Lower lobe of right lung (tissue), 2 donors: ENCODE measurements at places on chromosomes 1 and 21.

DNA sequence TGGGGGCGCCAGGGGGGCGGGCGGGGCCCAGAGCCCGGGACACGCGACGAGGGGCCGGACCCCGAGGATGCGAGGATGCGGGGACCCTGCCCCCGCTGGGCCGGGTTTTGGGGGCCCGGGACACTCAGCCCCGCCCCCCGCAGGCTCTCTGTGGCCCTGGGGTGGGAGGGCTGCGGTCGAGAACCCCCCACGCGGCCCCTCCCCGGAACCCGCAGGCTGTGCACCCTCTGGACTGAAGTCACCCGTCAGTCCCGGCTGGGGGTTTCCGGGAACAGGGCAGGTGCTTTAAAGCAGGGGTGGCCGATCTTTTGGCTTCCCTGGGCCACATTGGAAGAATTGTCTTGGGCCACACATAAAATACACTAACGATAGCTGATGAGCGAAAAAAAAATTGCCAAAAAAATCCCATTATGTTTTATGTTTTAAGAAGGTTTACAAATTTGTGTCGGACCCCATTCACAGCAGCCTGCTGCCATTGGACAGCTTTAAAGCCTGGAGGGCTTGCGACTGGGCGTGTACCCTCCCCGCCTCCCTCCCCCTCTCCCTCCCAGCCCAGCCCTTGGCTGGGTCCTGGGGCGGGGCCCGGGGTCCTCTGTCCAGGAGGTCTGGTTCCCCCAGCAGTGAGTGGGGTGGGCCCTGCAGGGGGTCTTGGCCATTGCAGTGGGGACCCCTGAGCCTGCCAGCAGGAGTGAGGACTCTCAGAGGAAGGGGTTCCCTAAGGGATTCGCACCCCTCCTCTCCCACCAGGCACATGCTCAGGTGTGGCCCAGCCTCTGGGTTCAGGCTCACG, 21.6 kb upstream of the C1orf159 start:
- peaks cover 8% of the 10 kb centered on the region for H3K4me1 ChIP-seq
- H3K27ac ChIP-seq, result peak overlapping the region; percentile 11
- no peaks in the 10 kb centered on the region for H3K36me3 ChIP-seq
- no peak for DNase-seq
- peak overlapping the region; percentile 40 for H3K4me3 ChIP-seq

GRCh38 chr21:25456672-25457071, 150.6 kb downstream of the MRPL39 start:
- H3K36me3 ChIP-seq, result no peaks in the 10 kb centered on the region
- no peaks in the 10 kb centered on the region for H3K27me3 ChIP-seq
- H3K4me1 ChIP-seq, result peaks cover 7% of the 10 kb centered on the region

DNA sequence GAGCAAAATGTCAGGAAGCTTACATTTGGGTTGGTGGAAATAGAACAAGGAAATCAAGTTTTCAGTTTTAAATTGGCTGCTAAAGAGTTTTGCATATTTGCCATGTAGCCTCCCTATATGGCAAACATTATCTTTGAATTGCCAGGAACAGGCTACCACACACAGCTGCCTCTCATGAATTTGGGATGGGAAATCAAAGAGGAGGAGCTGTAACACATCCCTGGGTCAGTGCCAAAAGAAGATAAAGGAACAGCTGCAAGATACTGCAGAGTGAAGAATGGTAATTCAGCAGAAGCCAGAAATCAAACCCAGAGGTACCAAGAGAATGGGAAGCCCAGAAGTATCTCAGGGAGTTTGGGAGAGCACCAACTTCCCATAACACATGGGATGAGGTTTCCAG, 18.6 kb upstream of the RASAL2 start:
- H3K4me1 ChIP-seq, result no peaks in the 10 kb centered on the region
- H3K27ac ChIP-seq, result no peak overlapping the region
- no peak overlapping the region for H3K4me3 ChIP-seq
- H3K36me3 ChIP-seq, result no peaks in the 10 kb centered on the region

- H3K36me3 ChIP-seq, result no peaks in the 10 kb centered on the region
- peaks cover 21% of the 10 kb centered on the region for H3K4me1 ChIP-seq
- H3K27me3 ChIP-seq, result no peaks in the 10 kb centered on the region
- no peak for DNase-seq
- no peak overlapping the region for H3K4me3 ChIP-seq
These were observed 3.5 kb upstream of the ZSCAN20 start for GRCh38 chr1:33468967-33469366.

DNA sequence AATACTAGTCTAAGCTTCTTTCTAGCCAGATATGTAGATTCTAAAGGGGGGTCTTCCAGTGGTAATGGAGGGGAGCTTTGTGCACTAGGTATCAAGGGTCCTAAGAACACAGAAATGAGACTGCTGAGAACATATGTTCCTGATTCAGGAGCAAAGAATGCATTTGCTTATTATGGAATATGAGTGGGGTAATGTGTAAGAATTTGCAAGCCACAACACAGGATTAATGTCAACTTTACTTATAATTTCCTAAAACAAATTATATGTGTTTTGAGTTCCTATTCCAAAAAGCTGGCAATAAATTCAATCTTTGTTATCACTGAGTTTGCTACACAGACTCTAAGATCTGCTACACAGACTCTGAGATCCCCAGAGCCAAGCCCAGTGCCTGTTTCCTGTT, 357.0 kb upstream of the PTBP2 start:
- no peaks in the 10 kb centered on the region for H3K4me1 ChIP-seq
- no peaks in the 10 kb centered on the region for H3K27me3 ChIP-seq
- no peaks in the 10 kb centered on the region for H3K36me3 ChIP-seq

DNA sequence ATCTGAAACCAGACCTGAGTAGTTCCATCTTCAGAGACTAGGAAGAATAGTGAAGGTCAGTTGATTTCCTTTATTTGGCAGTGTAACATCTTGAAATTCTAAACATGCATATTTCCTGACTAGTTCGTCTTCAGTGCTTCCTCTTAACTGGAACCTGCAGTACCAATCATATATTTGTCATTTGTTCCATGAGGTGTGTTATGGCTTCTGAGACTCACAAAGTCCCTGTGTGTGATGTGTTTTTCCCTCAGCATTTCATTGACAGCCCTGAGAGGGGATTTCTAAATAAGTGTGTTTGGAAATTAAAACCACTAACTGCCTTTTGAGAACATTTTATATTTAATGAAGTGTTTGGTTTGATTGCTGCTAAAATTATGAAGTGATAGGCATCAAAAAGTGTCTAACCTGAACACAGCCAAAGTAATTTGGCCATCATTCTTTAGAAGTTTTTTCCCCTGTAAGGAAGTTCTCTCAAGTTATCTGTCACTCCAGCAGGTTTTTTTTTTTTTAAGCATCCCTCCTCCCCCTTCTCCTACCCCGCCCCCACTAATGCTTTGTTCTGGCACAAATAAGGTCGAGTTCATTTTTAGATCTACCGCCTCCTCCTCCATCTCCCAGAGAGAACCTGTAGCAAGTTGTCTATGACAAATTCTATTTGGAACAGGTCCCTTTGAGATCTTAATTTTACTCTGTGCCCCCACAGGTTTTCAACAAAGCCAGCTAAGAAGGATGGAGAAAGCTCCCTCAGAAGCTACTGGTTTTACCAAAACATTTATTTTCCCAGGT, 61.4 kb downstream of the TMEM200B start:
- peaks cover 26% of the 10 kb centered on the region for H3K36me3 ChIP-seq
- no peak for DNase-seq
- H3K27me3 ChIP-seq, result no peaks in the 10 kb centered on the region
- no peak overlapping the region for H3K27ac ChIP-seq
- no peak overlapping the region for H3K4me3 ChIP-seq

GRCh38 chr1:236575523-236575922, 28.8 kb downstream of the HEATR1 start:
- no peak for DNase-seq
- H3K4me1 ChIP-seq, result no peaks in the 10 kb centered on the region
- H3K27me3 ChIP-seq, result no peaks in the 10 kb centered on the region
- H3K4me3 ChIP-seq, result no peak overlapping the region
- H3K36me3 ChIP-seq, result peaks cover 97% of the 10 kb centered on the region

- DNase-seq, result no peak
- H3K36me3 ChIP-seq, result no peaks in the 10 kb centered on the region
- no peak overlapping the region for H3K27ac ChIP-seq
- no peak overlapping the region for H3K4me3 ChIP-seq
- H3K27me3 ChIP-seq, result no peaks in the 10 kb centered on the region
- peaks cover 7% of the 10 kb centered on the region for H3K4me1 ChIP-seq
These were observed 37.3 kb downstream of the MACO1 start for GRCh38 chr1:25468033-25468432.

DNA sequence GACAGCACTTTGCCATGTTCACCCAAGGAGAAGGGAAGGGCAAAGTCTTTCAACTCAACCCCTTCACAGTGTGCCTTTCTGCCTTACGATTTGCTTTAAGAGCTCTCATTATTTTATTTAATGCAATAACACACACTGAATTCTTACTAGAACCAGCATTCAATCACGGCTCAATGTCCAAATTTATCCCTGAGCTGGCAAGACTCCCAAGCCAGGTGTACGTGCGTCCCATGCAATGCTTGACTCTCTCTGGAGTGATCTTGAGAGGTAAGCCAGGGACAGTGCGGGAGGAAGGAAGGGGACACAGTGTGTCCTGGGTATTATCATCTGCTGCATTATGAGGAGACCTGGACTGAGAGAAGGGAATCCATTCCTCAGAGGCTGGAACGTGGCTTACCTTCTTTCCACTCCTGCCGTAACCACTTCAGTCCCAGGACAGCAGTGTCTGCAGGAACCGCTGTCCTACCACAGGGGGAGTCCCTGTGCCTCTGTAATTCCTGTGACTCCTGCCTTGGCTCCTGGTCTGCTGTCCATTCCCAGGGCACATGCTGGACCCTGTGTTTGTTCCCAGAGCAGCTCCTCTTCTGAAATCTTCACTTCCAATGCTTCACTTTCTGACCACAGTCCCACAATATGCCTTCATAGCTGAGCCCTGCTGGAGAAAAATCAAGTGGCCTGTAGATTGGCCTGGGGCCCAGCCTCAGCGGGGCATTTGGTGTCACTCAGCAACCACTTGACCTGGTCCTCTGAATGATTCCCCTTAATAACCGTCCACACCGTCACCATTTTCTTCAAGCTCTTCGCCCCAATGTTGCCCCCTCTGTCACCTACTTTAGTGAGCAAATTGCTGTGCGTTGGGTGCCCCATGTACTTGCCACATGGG, 28.6 kb upstream of the STUM start:
- H3K36me3 ChIP-seq, result no peaks in the 10 kb centered on the region
- no peak overlapping the region for H3K27ac ChIP-seq
- no peaks in the 10 kb centered on the region for H3K4me1 ChIP-seq
- H3K4me3 ChIP-seq, result no peak overlapping the region

GRCh38 chr21:16473988-16474387, 744.2 kb downstream of the USP25 start:
- no peaks in the 10 kb centered on the region for H3K4me1 ChIP-seq
- no peaks in the 10 kb centered on the region for H3K36me3 ChIP-seq
- H3K27me3 ChIP-seq, result no peaks in the 10 kb centered on the region
- H3K27ac ChIP-seq, result no peak overlapping the region
- no peak overlapping the region for H3K4me3 ChIP-seq

GRCh38 chr1:190175320-190175719, 302.3 kb downstream of the BRINP3 start:
- no peaks in the 10 kb centered on the region for H3K4me1 ChIP-seq
- no peak overlapping the region for H3K27ac ChIP-seq
- no peaks in the 10 kb centered on the region for H3K27me3 ChIP-seq
- DNase-seq, result no peak
- no peak overlapping the region for H3K4me3 ChIP-seq

DNA sequence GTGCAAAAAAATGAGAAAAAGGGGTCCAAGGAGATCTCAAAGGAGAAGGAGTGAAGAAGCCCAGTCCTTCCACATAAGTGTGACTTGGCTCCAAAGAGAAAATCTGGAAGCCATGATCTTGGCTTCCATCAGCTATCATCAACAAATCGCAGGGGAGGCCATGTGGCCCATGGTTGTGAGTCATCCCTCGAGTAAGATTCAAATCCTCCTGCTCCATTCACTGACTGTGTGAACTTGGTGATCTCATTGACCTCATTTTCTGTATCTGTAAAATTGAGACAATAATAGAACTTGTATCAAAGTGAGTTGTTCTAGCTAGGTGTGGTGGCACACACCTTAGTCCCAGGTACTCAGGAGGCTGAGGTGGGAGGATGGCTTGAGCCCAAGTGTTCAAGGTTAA, 79.1 kb upstream of the OLIG2 start:
- no peak overlapping the region for H3K4me3 ChIP-seq
- H3K4me1 ChIP-seq, result no peaks in the 10 kb centered on the region
- H3K27me3 ChIP-seq, result no peaks in the 10 kb centered on the region
- DNase-seq, result no peak
- H3K27ac ChIP-seq, result no peak overlapping the region

GRCh38 chr1:62744611-62745577, 39.0 kb upstream of the ATG4C start:
- DNase-seq, result no peak
- no peak overlapping the region for H3K4me3 ChIP-seq
- no peaks in the 10 kb centered on the region for H3K36me3 ChIP-seq
- H3K4me1 ChIP-seq, result no peaks in the 10 kb centered on the region
- H3K27me3 ChIP-seq, result no peaks in the 10 kb centered on the region

DNA sequence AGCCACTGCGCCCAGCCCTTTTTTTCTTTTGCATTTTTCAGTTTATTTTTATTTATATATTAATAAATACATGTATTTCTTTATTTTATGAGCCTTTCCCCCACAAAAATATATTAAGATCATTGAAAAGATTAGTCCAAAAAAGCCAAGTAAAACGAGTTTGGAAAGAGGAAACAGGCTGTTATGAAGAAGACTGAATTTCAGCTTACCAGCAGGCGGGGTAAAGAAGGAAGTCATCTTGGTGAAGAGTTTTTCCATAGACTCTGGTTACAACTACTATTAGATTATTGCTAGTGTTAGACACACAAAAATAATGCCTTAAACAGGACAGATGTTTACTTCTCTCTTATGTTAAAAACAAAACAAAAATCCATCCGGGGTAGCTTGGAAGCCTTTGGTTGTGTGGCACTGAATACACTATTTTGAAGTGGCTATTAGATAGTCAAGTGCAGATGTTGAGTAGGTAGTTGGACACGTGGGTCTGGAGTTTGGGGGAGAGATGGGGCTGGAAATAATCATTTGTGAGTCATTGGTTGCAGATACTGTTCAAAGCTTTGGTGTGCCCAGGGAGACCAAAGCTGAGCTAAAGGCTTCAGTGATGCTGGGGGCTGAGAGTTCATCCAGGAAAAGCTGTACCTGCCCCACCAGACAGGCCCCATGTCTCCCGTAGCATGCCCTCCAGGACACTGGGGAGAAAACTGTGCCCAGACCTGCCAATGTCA, 8.7 kb upstream of the LRRC71 start:
- H3K4me1 ChIP-seq, result peaks cover 12% of the 10 kb centered on the region
- H3K4me3 ChIP-seq, result no peak overlapping the region
- peaks cover 64% of the 10 kb centered on the region for H3K36me3 ChIP-seq
- H3K27me3 ChIP-seq, result peaks cover 10% of the 10 kb centered on the region

- no peak overlapping the region for H3K4me3 ChIP-seq
- no peaks in the 10 kb centered on the region for H3K4me1 ChIP-seq
- peaks cover 33% of the 10 kb centered on the region for H3K36me3 ChIP-seq
These were observed 13.8 kb downstream of the NPHP4 start for GRCh38 chr1:5978452-5978851.

GRCh38 chr1:206586501-206587445, 25.5 kb downstream of the EIF2D start:
- no peak for DNase-seq
- H3K27me3 ChIP-seq, result no peaks in the 10 kb centered on the region
- H3K36me3 ChIP-seq, result peaks cover 84% of the 10 kb centered on the region
- no peak overlapping the region for H3K27ac ChIP-seq

- H3K27me3 ChIP-seq, result no peaks in the 10 kb centered on the region
- no peak for DNase-seq
- H3K4me1 ChIP-seq, result no peaks in the 10 kb centered on the region
These were observed 17.1 kb downstream of the UBR4 start for GRCh38 chr1:19193004-19193403.
